ENCODE measurements at places on chromosomes 12 and 14. TPM values are rescaled to one million over a fixed set of nuclear protein-coding genes. Genes with fewer than 3 reads are reported as not detected.

The DDX51 gene
- 11.7 TPM for total RNA-seq

The REP15 gene
- 2.3 TPM for total RNA-seq

The HOXC13 gene
- not detected for total RNA-seq

The HOXC11 gene
- not detected for total RNA-seq

The OLR1 gene
- not detected for total RNA-seq

The SLC8B1 gene
- total RNA-seq = 20.4 TPM
